Osteocyte (in vitro differentiated cells): ENCODE measurements at places on chromosomes 2 and 18. TPM values are rescaled to one million over a fixed set of nuclear protein-coding genes. Genes with fewer than 3 reads are reported as not detected.

- peak overlapping the region; percentile 79 for H3K27ac ChIP-seq
- H3K4me3 ChIP-seq, result no peak overlapping the region
- H3K27me3 ChIP-seq, result no peaks in the 10 kb centered on the region
- H3K36me3 ChIP-seq, result peaks cover 8% of the 10 kb centered on the region
- no peak for DNase-seq
These were observed 66.1 kb downstream of the CHN1 start for GRCh38 chr2:174939046-174939445.

- H3K27me3 ChIP-seq, result peaks cover 2% of the 10 kb centered on the region
- no peaks in the 10 kb centered on the region for H3K36me3 ChIP-seq
- peaks cover 25% of the 10 kb centered on the region for H3K4me1 ChIP-seq
These were observed 76.4 kb downstream of the TMEM18 start for GRCh38 chr2:600542-601386.

DNA sequence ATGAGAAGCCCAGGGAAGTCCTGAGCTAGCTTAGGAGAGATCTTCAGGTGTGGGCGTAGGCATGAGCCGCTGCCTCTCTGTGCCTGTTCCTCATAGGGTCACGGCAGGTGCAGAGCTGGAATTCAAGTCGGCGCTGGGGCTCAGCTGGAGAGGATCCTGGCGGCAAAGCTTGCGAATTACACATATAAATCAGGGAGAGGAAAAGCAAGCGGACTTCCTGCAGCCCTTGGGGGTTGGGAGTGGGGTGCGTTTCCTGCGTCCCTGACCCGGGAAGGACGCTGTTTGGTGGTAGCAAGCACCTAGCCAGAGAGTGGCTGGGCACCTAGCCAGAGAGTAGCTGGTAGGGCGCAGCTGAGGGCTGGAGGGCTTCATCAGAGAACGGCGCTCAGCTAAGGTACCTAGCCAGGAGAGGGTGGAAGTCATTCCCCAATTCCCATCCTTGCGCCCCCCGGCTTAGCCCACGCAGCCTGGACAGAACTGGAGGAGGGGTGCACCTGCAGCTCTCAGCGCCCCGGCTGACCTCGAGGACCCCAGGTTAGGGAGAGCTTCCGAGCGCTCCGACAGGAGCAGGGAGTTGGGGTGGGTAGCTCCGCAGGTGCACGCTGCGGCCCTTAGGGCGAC lies 459 bp upstream of the EFR3B start:
- H3K36me3 ChIP-seq, result no peaks in the 10 kb centered on the region
- no peak overlapping the region for H3K27ac ChIP-seq
- H3K27me3 ChIP-seq, result peaks cover 2% of the 10 kb centered on the region
- H3K4me1 ChIP-seq, result peaks cover 22% of the 10 kb centered on the region
- H3K4me3 ChIP-seq, result peak overlapping the region; percentile 71

DNA sequence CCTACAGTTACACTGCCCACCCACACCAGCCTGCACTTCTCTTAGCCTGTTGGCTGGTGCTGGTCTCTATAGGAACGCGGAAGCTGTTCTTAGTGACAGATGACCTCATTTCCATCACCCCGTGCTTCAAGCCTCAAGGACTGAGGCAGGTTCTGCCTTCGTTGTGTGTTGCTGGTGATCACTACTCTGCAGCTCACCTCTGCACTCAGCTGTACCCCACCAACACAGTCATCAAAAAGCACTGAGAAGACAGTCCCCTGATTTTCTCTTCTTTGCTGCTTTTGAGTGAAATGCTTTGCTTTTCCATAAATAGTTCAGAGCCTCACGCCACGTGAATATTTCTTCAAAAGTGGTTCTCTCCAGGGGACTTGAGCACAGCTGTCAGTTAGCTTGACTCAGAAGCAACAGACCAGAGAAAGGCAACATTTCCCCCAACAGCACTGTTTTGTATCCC lies 225.7 kb upstream of the CCDC150 start:
- H3K4me1 ChIP-seq, result peaks cover 35% of the 10 kb centered on the region
- H3K4me3 ChIP-seq, result peak overlapping the region; percentile 24
- DNase-seq, result no peak
- H3K36me3 ChIP-seq, result peaks cover 7% of the 10 kb centered on the region

HOXD13 gene
- not detected in 2 replicates for total RNA-seq

DNA sequence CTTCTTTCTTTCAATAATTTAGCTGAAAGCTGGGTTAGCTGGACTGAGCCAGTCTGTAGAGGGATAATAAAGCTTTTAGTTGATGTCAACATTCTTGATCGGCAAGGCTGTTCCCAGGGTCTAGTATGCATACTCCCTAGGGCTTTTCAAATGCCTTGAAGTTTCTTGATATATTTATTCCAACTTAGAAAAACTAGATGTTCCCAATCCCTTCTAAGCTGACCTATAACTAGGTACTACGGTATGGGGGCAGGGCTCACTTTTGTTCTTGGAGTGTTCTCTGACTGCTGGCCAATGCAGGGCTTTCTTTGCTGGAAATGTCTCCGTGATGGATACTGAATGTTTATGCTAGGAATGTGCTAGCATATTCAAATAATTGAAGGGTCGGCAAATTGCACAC lies 258.6 kb upstream of the TANK start:
- no peaks in the 10 kb centered on the region for H3K27me3 ChIP-seq
- H3K36me3 ChIP-seq, result no peaks in the 10 kb centered on the region
- no peak overlapping the region for H3K4me3 ChIP-seq
- H3K27ac ChIP-seq, result peak overlapping the region; percentile 74
- H3K4me1 ChIP-seq, result peaks cover 12% of the 10 kb centered on the region

- peaks cover 4% of the 10 kb centered on the region for H3K4me1 ChIP-seq
- no peak for DNase-seq
- no peaks in the 10 kb centered on the region for H3K36me3 ChIP-seq
- H3K27ac ChIP-seq, result no peak overlapping the region
- H3K27me3 ChIP-seq, result peaks cover 13% of the 10 kb centered on the region
- no peak overlapping the region for H3K4me3 ChIP-seq
These were observed 152.8 kb downstream of the DSC3 start for GRCh38 chr18:30889519-30890301.

- H3K36me3 ChIP-seq, result no peaks in the 10 kb centered on the region
- no peak overlapping the region for H3K27ac ChIP-seq
- peaks cover 25% of the 10 kb centered on the region for H3K27me3 ChIP-seq
- no peak for DNase-seq
- no peaks in the 10 kb centered on the region for H3K4me1 ChIP-seq
These were observed 25.4 kb downstream of the EN1 start for GRCh38 chr2:118822015-118822414.

MSTN gene
- 0.89 and 1.1 TPM in 2 replicates for total RNA-seq

- no peaks in the 10 kb centered on the region for H3K27me3 ChIP-seq
- no peak overlapping the region for H3K27ac ChIP-seq
These were observed 118.1 kb downstream of the FHOD3 start for GRCh38 chr18:36415625-36416024.

KCNG2 gene
- total RNA-seq, result not detected in 2 replicates

DCDC2C gene
- not detected in 2 replicates for total RNA-seq

GRCh38 chr2:55225481-55226020 lies 6.5 kb downstream of the CLHC1 start:
- peaks cover 23% of the 10 kb centered on the region for H3K4me1 ChIP-seq
- H3K27me3 ChIP-seq, result no peaks in the 10 kb centered on the region
- no peak overlapping the region for H3K4me3 ChIP-seq

- H3K36me3 ChIP-seq, result no peaks in the 10 kb centered on the region
- DNase-seq, result no peak
- no peak overlapping the region for H3K4me3 ChIP-seq
- no peak overlapping the region for H3K27ac ChIP-seq
These were observed 8.6 kb downstream of the M1AP start for GRCh38 chr2:74639550-74639949.
